ENCODE measurements at places on chromosomes 4 and X.

GRCh38 chr4:127120441-127121090 lies 512.2 kb upstream of the INTU start:
- DNase-seq = no peak

DNA sequence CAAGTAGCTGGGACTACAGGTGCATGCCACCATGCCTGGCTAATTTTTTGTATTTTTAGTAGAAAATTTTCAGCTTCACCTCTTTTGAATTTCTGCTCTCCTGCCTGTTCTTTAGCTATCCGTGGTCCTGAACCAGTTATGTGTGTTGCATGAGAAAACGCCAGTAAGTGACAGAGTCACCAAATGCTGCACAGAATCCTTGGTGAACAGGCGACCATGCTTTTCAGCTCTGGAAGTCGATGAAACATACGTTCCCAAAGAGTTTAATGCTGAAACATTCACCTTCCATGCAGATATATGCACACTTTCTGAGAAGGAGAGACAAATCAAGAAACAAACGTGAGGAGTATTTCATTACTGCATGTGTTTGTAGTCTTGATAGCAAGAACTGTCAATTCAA lies 13.9 kb downstream of the ALB start:
- no peak for DNase-seq

DNA sequence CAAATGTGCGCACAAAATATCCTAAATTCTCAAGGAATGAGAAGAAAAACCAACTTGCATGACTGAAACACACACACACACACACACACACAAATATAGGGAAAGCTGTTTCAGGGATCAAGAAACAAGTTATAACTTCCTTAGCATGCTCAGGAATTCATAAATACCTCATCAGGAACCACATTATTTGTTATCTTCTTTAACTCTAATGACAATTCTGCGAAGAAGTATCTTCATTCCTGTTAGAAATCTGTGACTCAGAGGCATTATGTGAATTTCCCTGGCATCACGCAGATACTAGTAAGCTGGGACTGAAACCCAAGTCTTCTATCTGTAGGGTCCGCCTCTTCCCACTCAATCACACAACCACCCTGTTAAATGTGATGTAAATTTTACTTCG lies 30.3 kb downstream of the TMPRSS11A start:
- DNase-seq = no peak

- DNase-seq = no peak
These were observed 14.7 kb downstream of the OR13H1 start for GRCh38 chrX:131558562-131558961.

DNA sequence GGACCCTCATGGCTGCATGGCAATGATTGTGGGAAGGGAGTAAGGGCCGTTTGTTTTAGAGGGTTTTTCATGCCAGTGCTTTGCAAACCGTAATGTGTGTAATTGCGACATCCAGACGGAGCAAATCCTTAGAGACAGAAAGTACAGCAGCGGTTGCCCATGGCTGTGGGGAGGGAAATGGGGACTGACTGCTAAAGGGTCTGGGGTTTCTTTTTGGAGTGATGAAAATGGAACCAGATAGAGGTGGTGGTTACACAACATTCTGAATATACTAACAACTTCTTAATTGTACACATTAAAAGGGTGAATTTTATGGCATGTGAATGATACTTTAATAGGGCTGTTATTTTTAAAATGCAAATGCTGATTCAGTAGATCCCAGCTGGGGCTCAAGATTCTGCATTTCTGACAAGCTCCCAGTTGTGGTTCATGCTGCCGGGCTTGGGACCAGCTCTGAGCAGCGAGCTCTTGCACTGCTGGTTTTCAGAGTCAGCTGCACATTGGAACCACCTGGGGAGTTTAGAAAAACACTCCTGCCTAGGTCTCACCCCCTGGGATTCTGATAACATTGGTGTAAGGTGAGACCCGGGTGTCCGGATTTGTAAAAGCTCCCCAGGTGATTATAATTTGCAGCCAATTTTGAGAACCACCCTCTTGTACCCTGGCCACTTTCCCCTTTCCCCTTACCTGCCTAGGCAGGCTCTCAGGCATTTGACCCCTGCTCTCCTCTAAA lies 47.7 kb downstream of the PRPS1 start:
- DNase-seq = no peak

- DNase-seq = no peak
These were observed 1.0 kb downstream of the PGRMC2 start for GRCh38 chr4:128286474-128287058.

DNA sequence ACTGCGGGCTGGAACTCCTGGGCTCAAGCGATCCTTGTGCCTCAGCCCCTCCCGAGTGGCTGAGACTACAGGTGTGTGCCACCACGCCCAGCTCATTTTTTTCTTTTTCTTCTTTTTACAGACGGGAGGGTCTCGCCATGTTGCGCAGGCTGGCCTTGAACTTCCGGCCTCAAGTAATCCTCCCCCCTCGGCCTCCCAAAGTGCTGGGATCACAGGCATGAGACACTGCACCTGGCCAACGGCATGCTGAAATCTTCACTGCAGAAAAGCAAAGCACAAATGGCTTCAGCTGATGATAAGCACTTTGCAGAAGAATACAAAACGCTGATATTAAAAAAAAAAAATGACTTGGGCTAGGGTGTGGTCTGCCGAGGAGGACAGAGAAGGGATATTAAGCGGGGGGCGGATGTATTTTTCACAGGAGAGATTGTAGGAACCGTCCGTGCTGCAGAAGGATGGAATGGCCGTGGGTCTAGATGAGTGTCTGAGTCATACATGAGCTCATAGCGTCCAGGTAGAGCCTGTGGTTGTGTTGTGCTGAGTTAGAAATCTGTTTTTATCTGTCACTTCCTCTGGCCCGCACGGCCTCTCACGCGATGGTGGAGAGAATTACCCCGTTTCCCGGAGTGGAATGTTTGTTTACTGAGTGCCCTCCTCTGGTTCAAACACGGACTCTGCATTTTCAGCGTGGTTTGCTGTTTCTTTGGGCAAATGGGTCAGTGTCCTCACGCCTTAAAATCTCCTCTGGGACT lies 8.5 kb upstream of the AKAP17A start:
- DNase-seq = no peak

Measured in NCI-H2081 treated with DMSO at 0.1 percent for 48 hours (cell line).